ENCODE measurements at places on chromosomes 12 and 14. TPM values are rescaled to one million over a fixed set of nuclear protein-coding genes. Genes with fewer than 3 reads are reported as not detected.

- no peaks in the 10 kb centered on the region for H3K27me3 ChIP-seq
- H3K4me1 ChIP-seq = no peaks in the 10 kb centered on the region
- H3K27ac ChIP-seq = no peak overlapping the region
- DNase-seq = no peak
- no peak overlapping the region for H3K4me3 ChIP-seq
These were observed 35.8 kb downstream of the SPATA7 start for GRCh38 chr14:88421286-88421685.

DNA sequence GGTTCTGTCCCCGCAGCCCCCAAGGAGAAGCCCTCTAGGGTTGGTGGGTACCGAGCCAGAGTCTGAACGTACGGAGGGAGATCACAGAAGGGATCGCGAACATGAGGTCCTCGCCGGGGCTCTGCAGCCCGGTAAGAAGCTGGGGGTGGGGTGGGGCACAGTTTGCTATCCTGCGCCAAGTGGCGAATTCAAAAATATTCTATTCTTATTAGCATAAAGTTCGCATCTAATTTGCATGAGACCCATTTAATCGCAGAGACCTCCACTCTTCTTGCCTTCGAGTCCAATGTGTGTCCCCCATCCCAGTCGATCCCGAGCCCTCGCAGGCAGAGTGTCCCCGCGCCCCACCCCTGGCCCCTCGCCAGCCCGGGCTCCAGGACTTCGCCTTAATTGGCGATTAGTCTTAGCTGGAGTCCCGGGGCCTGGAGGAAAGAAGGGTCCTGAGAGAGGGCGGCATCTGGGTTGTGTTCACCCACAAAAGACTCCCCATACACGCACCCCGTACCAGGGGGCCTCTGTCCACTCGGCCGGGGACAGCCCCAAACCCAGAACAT, 604 bp upstream of the ARHGEF25 start:
- no peak for DNase-seq
- no peak overlapping the region for H3K27ac ChIP-seq
- peaks cover 37% of the 10 kb centered on the region for H3K27me3 ChIP-seq

GRCh38 chr12:46264057-46264456, 4.8 kb downstream of the SLC38A1 start:
- H3K27ac ChIP-seq = peak overlapping the region; percentile 25
- no peaks in the 10 kb centered on the region for H3K27me3 ChIP-seq
- DNase-seq = no peak
- H3K4me1 ChIP-seq = peaks cover 18% of the 10 kb centered on the region
- peaks cover 15% of the 10 kb centered on the region for H3K36me3 ChIP-seq

DNA sequence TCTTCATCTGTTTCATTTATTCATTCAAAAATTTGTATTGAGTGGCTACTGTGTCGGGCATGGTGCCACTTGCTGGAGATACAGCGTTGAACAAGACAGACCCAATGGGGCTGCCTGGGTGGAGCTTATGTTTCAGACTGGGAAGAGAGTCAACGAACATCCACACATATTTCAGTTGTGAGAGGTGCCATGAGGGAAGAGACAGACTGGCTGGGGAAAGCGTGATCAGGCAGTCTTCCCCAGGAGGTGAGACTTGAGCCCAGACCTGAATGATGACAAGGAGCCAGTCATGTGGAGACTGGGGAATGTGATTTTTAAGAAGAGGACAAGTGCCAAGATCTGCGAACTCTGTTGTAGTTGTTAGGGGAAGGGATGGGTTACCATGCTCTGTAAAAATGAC, 12.2 kb downstream of the BICD1 start:
- H3K36me3 ChIP-seq = peaks cover 6% of the 10 kb centered on the region
- H3K4me1 ChIP-seq = peaks cover 19% of the 10 kb centered on the region
- no peak overlapping the region for H3K27ac ChIP-seq
- H3K4me3 ChIP-seq = no peak overlapping the region

GRCh38 chr12:78483767-78484315, 380.7 kb upstream of the SYT1 start:
- no peaks in the 10 kb centered on the region for H3K27me3 ChIP-seq
- H3K36me3 ChIP-seq = no peaks in the 10 kb centered on the region
- H3K27ac ChIP-seq = no peak overlapping the region
- no peak overlapping the region for H3K4me3 ChIP-seq

DNA sequence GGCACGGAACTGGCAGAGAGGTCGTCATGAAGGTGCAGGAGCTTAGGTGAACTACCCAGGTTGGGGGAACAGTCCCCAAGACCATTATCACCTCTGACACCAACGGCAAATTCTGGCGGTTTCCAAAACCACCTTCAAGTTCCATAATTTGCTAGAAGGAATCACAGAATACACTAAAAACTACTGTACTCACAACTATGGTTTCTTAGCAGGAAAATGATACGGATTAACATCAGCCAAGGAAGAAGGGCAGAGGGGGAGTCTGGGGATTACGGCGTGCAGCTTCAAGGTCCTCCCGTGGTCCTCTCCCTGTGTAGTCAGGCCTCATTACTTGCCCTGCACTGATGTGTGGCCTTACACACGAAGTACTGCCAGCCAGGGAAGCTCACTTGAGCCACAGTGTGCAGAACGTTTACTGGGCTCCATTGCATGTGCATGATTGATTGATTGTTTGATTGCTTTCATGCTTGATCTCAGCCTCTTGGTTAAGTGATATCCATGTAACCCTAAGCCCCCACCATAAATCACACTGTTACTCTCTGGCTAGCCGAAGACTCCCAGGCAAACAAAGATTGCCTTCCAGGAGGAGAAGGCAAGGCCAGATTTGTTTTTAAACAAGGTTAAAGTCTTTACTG, 837 bp upstream of the STX2 start:
- peak overlapping the region; percentile 73 for H3K4me3 ChIP-seq
- H3K4me1 ChIP-seq = peaks cover 30% of the 10 kb centered on the region
- H3K36me3 ChIP-seq = no peaks in the 10 kb centered on the region
- H3K27me3 ChIP-seq = no peaks in the 10 kb centered on the region
- DNase-seq = no peak
- H3K27ac ChIP-seq = peak overlapping the region; percentile 2

GRCh38 chr12:79388011-79388410, 302.8 kb downstream of the PAWR start:
- no peak overlapping the region for H3K4me3 ChIP-seq
- DNase-seq = no peak
- H3K4me1 ChIP-seq = no peaks in the 10 kb centered on the region
- H3K27me3 ChIP-seq = no peaks in the 10 kb centered on the region
- no peaks in the 10 kb centered on the region for H3K36me3 ChIP-seq

- DNase-seq = no peak
- no peaks in the 10 kb centered on the region for H3K36me3 ChIP-seq
- H3K27me3 ChIP-seq = no peaks in the 10 kb centered on the region
- peaks cover under 1% of the 10 kb centered on the region for H3K4me1 ChIP-seq
These were observed 186.1 kb upstream of the GARIN2 start for GRCh38 chr14:67002994-67003753.

- H3K36me3 ChIP-seq = no peaks in the 10 kb centered on the region
- no peak overlapping the region for H3K4me3 ChIP-seq
- no peak for DNase-seq
- no peak overlapping the region for H3K27ac ChIP-seq
- no peaks in the 10 kb centered on the region for H3K27me3 ChIP-seq
These were observed 120.1 kb downstream of the LMNTD1 start for GRCh38 chr12:25433024-25433423.

The SERPINA10 gene
- not detected for total RNA-seq

The TRIM9 gene
- total RNA-seq = 0.20 TPM

The PTCSC3 gene
- not detected for total RNA-seq

The IL23A gene
- 11.0 TPM for total RNA-seq

The ATP2A2 gene
- 142 TPM for total RNA-seq

The PROX2 gene
- total RNA-seq = not detected

The SHMT2 gene
- total RNA-seq = 244 TPM

All from activated CD4-positive, alpha-beta memory T cell treated with anti-CD3 and anti-CD28 coated beads, Interleukin-2, amount 10 ng/mL, durations not matched to agents 7 days and 5 days (primary cell).